ENCODE measurements at places on chromosomes 4 and X.
A peak's percentile ranks its signal among the peaks of the same experiment; 100 is the strongest.

DNA sequence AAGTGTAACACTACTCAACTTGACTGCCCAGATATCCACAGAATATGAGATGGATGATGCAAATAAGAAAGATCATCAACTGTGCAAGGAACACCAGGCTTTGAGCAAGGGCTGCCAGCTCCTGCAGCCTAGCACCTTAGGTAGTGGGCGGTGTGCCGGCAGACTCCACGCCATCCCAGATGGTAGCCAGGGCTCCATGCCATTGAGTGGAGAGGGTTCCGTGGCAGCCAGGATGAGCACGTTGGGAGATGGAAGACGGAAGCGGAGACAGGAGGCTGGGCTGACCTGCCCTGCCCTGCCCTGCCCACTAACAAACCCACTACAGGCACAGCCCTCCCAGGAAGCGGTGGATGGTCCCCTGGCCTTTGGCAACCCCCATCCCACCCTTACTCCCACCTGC is 51.9 kb downstream of the TMPRSS11F start:
- no peak for DNase-seq
- H3K27me3 ChIP-seq, result no peaks in the 10 kb centered on the region
- no peaks in the 10 kb centered on the region for H3K36me3 ChIP-seq
- no peaks in the 10 kb centered on the region for H3K4me1 ChIP-seq

GRCh38 chrX:24646745-24647182 is 383 bp downstream of the PCYT1B start:
- H3K36me3 ChIP-seq, result no peaks in the 10 kb centered on the region
- H3K4me1 ChIP-seq, result peaks cover 3% of the 10 kb centered on the region
- H3K27me3 ChIP-seq, result no peaks in the 10 kb centered on the region
- no peak for DNase-seq

DNA sequence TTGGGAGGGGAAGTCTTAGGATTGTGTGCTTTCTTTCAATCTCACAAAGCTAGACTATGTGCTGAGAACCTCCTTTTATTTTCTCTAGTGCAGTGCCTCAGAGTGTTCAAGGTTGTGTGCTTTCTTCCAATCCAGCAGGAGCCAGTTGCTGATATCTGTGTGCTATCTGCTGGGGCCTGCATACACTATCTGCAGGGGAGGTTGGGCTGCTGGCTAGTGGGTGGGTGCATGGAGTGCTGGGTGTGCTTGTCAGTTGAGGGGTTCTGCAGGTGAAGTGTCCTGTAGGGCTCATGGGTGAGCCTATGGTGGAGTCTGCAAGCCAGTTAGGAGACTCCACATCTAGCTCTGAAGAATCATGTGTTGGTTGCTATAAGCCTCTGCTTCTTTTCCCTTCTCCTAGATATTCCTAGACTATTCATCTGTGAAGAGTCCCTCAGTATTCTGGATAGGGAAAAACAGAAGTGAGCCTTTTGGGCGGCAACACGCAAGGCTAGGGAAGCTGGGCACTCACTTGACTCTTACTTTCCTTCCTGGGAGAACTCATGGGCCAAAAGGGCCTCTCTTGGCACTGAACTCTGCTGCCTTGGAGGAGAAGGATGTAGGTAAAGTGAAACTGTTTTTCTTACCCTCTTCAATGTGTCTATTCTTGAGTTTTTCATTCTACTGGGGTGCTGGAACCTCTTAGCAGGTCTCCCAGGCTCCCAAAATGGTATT is 8.0 kb upstream of the CISD2 start:
- DNase-seq, result no peak
- H3K4me3 ChIP-seq, result no peak overlapping the region
- no peak overlapping the region for H3K27ac ChIP-seq
- no peaks in the 10 kb centered on the region for H3K4me1 ChIP-seq
- H3K27me3 ChIP-seq, result no peaks in the 10 kb centered on the region

DNA sequence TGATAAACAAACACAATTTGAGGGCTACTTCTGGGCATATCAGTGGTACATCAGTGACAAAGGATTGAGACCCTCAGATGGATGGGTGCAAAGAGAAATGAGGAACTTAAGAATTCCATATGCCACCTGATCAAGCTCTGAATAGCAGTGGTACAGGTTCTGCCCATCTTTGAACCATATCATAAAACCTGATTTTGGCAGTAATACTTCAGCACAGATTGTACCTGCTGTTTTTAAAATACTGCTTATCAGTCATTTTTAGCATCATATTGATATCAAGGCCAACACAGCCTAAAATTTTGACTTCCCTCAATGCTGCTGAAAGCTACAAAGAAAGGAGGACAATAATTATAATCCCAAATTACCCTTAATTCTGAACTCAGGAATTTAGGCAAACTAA is 41.5 kb downstream of the ANK2 start:
- DNase-seq, result no peak
- no peaks in the 10 kb centered on the region for H3K27me3 ChIP-seq
- H3K4me3 ChIP-seq, result no peak overlapping the region
- H3K27ac ChIP-seq, result no peak overlapping the region

GRCh38 chr4:4344915-4345527 is 41.9 kb upstream of the NSG1 start:
- H3K27ac ChIP-seq, result peak overlapping the region; percentile 90
- peaks cover 18% of the 10 kb centered on the region for H3K4me1 ChIP-seq
- no peak overlapping the region for H3K4me3 ChIP-seq
- H3K27me3 ChIP-seq, result no peaks in the 10 kb centered on the region
- no peaks in the 10 kb centered on the region for H3K36me3 ChIP-seq
- DNase-seq, result peak; percentile 96

All from MM.1S (cell line).